Right ventricle myocardium inferior (tissue), 1 donor: ENCODE measurements at places on chromosomes 2 and 18.

DNA sequence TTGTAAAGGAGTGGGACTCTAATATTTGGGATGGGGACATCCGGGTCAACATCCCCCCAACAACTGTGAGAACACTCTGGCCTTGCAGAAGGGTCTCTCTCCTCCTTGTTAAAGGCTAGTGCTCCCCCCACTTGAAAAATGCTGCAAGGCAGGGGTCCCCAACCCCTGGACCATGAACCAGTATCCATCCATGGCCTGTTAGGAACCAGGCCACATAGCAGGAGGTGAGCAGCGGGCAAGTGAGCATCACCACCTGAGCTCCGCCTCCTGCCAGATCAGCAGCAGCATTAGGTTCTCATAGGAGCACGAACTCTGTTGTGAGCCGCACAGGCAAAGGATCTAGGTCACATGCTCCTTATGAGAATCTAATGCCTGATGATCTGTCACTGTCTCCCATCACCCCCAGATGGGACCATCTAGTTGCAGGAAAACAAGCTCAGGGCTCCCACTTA lies 243.9 kb upstream of the ID2 start:
- no peak for DNase-seq

DNA sequence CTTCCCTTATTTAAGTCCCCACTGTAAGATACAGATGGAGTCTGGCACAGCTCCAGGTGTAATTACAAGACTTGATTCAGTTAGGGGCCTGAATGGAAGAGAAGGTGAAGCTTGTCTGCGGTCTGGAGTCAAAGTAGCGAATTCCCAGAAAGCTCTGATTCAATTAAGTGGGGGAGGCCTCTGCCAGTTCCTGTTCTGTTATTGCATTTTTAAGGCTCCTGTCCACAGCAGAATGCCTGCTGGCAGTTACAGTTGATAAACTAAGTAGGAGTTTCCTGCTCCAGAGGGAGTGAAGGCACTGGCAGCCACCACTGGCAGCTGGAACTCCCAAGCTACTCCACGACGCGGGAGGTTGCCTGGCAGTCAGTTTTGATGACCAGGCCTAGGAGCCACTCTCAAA lies 181.1 kb downstream of the SOCS6 start:
- no peak for DNase-seq

DNA sequence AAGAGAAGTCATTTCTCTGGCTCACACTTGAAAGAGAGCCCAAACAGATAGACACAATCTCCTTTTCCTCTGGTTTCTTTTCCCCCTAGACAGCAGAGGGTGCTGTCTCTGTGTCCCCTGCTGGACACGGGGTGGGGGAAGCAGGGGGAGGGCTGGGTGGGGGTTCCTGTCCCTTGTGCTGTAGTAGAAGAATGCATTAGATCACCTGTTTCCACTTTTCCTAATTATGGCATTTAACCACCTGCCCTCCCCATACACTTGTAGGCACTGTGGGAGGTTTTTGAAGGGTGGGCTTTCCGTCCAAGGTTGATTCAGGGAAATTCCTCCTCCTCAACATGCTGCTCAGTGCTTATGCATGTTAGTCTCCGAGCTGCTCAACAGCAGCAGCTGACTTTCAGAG lies 206.2 kb upstream of the EPAS1 start:
- no peak for DNase-seq

- no peak for DNase-seq
Measured at GRCh38 chr2:149028377-149028776, 10.1 kb upstream of the LYPD6B start.

DNA sequence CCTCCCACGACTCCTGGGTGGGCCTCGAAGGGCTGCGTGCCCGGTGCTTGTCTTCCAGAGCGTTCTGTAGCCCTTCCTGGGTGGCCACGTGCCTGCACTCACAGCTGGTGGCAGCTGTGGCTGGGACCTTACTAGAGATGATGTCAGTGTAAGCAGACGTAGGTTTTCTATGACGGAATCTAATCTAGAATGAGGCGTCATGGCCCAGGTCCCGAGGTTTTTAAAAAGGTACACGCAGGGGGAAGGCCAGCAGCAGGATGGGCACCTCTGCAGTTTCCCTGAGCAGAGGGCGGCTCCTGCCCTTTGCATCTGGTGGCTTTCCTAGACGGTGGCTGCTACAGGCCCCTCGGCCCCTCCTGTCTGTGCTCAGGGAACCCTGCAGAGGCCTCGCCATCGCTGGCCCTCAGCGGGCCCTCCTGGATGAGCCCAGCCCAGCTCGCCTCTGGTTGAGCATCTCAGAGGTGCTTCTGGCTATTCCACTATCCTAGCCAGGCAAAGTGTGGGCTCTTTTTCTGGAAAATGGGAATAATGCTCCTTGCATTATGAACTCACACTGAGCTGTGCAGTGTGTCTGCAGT lies 49.6 kb upstream of the PXDN start:
- no peak for DNase-seq

- DNase-seq: no peak
Measured at GRCh38 chr2:108615480-108616090, 81.3 kb downstream of the LIMS1 start.

- DNase-seq: no peak
Measured at GRCh38 chr2:7726989-7727388, 809.8 kb downstream of the RNF144A start.

DNA sequence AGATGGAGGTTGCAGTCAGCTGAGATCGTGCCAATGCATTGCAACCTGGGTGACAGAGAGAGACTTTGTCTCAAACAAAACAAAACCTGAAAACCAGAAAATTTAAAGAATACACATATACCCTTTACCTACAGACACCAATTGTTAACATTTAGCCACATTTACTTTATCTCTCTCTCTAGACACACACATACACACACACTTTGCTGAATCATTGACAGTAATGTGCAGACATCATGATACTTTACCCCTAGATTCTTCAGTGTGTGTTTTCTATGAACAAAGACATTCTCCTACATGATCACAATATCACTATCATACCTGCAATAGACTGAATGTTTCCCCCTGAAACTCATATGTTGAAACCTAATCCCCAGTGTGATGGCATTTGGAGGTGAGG lies 10.2 kb upstream of the CFLAR start:
- DNase-seq: no peak

DNA sequence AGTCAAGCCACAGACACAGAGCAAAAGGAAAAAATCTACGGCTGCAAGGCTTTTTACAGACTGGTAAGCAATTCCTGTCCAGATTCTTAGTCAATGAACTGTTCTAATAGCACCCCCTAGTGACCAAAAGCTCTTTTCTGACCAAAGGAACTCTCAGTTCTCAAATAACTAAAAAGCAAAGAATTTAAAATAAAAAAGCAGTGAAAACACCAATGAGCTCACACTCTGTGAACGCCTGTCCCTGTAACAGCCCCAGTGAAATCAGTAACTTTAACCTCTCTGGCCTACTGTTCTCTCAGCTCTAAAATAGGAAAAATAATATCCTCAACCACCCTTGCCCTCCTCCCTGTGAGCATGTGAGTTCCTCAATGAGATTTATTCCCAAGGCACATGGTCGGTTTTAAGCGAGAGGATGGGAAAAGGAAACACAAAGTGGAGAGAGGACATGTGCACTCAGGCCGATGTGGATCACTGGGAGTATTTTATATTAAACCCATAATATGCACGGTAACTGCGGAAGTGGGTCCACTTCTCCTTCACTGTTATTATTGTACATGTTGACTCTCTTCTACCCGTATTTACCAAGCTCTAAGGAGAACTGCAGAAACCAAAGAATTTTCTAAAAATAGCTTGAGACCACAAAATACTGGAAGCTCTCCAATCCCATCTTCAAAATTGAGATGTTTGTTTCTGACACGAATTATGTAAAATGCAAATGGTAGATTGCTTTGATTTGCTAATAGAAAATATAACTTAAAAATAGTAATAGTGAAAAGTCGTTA lies 128.5 kb downstream of the STK39 start:
- no peak for DNase-seq

GRCh38 chr2:41937464-41937906 lies 110.3 kb upstream of the PKDCC start:
- no peak for DNase-seq

DNA sequence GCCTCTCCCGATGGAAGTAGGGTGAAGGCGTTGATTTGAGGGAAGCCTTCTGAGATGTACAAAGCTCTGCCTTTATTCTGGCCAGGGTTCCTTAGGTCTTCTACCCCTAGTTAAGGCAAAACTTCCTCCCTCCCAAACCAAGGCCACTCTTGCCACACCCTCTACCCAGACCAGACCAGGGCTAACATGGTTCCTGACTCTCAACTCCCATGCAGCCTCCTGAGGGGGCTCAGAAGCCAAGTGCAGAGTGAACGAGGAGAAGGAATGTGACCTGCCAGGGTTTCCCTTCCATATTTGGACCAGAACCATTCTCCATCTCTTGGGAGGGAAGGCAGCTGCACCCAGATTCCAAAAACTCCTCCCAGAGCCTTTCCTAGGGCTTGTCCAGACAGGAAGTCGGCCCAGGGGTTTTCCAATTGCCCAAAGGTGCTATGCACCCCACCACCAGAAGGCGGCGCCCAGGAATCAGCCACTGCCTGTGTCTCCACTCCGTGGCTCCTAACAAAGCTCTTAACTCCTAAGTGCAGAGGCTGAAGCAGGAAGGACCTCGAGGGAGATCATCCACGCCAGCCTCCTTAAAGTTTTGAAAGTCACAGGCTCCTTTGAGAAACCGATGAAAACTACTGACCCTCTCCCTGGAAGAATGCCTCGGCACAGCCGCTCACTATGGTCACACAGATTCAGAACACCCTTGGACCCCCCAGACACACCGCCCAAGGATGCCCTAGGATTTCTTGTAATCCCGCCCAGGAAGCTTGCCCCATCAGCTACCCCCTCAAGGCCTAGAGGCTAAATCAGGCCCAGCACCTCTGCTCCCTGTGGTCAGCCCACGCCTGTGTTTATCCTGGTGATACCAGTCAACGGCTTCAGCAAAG lies 157.8 kb downstream of the SMAD2 start:
- no peak for DNase-seq

DNA sequence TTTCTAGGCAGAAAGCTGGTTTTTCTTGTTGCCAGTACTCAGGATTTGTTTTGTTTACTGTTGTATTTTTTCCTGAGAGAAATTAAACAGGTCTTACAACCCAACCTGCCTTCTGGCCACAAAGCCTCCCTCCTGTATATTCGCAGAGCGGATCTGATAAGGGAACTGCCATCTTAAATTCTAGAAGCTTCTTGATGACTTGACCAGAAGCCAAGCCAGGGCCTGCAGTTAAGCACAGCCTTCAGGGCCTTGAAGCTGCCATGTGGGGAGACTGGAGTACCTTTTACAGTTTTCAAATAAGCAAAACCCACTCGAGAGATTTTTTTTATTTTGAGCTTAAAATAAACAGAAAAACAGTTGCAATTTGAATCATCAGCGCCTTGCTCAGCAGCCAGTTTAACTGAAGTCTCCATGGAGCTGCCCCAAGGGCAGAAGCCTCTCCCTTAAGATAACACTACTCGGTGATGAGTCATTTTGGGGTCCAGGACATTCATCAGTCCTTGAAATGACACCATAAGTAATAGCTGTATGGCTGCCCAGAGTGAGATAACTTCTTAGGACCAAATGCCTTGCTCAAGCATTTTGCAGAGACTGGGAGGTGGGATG lies 51.5 kb upstream of the PHLPP1 start:
- DNase-seq: no peak

GRCh38 chr18:49227001-49227380 lies 233.5 kb downstream of the DYM start:
- DNase-seq: no peak

DNA sequence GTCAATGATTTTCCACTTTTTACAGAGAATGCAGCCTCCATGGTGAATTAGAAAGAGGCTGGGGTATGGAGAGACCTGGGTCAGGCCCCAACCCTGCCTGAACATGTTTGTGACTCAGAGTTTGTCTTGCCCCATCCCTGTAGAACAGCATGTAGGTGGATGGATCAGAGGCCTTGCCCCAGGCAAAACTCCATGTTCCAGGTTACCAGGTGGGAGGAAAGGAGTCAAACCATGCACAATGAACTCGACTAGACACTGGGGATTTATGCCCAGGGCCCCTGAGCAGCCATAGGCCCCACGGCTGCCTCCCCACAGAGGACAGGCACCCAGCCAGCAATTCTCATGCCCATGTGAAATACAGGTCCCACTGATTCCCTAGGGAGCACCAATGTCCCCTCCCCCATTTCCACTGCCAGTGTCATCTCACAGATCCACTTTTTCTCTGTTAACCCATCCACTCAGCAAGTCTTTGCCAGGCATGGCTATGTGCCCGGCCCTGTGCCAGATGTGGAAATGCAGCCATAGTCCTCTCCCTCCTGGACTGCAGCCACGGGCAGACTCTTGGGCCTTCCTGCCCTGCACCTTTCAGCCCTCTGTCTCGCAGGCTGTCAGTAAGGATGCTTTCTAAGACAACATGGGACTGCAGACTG lies 737.8 kb upstream of the HS6ST1 start:
- DNase-seq: no peak

DNA sequence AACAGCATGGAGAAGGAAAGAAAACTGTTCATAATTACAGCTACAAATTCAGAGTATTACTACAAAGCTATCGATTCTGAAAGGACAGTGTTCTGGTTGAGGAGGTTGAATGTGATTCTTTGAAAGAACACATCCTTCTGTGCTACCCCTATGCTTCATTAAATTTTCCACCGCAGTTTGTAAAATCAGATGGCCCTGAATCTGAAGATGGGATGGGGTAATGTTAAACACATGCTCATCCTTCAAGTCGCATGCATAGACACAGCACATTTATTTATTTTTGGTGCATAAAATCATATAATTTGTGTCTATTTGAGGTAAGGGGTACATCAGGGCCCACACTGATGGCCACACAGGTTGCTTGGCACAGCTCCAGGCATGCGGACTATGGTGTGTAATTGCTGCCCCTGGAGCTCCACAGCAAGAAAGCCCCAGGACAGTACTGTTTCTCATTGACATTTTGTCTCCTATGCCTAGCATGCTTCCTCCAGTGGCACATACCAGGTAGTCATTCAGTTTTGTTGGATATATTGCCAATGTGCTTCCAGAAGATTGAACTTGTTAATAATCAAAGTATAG lies 238.8 kb upstream of the TANK start:
- no peak for DNase-seq

DNA sequence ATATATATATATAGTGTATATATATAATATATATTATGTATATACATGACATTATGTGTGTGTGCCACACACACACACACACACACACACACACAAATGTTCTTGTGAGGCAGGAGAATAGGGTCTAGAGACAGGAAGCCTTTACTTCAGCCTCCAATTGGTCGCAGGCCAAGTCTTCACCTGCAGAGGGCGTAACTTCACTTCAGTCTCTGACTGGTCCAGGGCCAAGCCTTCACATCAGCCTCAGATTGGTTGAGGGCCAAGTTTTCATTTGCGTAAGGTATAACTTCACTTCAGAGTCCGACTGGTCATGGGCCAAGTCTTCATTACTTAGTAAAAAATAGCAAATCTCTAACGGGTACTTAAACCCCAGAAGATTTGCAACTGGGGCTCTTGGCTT lies 13.2 kb upstream of the SS18 start:
- no peak for DNase-seq

DNA sequence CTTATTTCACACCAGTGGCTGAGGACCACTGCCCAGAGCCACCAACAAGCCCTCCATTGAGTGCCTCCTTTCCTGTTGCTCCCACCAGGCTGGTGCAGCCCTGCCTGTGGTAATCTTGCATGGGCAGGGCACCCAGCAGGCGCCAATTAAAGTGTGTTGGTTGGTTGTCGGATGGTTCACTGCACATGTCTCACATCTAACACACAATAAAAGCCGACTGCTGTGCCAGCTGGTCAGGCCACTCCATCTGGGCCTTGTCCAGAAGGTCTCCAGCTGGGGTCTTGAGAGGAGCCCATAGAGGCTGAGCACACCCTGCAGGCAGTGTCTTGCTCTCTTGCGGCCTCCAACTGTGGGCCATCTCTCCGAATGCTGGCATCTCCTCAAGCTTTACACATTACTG lies 494.8 kb upstream of the KLHL29 start:
- no peak for DNase-seq
